ENCODE measurements at places on chromosomes 7 and 10.

GRCh38 chr7:91628742-91629141, 251.8 kb downstream of the MTERF1 start:
- DNase-seq: no peak

- no peak for DNase-seq
These were observed 82.5 kb upstream of the BAIAP2L1 start for GRCh38 chr7:98483276-98483963.

DNA sequence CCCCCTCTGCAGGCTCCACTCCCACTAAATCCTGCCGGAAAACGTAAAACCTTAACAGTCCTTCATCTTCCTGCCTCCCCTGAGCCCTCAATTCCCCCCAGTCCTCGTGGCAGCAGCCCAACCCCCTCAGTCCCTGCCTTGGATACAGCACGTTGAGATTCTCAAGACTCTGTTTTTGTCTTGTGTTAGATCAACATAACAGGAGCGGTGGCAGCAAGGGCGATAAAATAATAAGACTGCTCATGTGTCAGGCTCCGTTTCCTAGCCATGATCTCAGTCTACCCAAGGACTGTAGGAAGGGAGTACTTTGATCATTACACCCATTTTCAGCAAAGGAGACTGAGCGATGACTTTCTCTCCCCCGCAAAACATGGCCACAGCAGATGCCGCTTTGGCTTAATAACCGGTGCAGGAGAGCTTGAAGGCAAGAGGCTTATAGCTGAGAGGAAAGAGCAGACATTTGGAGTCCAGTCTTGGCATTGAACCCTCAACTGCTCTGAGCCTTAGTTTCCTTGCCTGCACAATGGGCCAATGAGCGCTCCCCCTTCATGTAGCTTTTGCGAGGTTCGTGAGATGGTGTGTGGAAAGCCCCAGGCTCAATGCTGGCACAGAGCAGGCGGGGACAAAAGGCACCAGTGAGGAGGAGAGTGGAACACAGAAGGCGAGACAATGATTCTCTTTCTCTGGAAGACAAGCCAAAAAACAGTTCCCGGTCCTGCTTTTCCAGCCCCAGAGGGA, 42.1 kb upstream of the PCBD1 start:
- DNase-seq: no peak

GRCh38 chr10:72248468-72249151, 25.1 kb upstream of the DDIT4 start:
- DNase-seq: peak; percentile 32

GRCh38 chr7:20033621-20034400, 183.4 kb downstream of the MACC1 start:
- no peak for DNase-seq

DNA sequence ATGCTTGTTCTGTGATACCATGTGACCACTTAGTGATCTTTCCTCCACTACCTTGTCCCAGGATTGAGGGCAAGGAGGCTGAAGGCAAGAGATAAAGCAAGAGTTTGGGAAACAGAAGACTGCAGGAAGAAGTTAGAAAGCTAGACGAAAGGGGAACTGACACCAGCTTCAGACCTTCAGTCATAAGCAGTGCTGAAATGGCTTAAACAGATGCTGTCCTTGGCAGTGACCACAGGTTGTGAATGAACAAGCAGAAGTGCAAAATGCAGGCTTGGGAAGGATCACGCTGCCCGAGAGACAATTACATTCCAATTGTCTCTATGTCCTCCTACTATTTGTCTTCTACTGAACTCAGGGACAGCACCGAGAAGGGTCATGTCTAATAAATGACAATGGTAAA, 704.9 kb upstream of the AUTS2 start:
- DNase-seq: no peak

DNA sequence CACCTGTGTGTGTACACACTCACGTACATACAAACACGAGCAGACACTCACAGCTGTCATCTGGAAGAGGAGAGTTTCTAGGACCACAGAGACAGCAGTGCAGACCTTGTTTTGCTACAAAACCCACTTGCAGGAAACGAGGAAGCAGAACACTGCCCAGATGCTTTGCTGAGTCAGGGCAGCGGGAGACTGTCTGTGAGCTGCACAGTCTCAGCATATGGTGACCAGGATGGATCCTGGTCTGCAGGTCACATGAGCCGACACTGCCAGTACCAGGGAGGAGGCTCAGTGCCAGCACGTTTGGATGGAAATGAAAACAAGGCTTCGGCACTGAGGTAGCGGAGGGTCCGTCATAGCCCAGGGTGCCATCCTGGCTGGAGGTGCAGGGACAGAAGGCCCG, 117.6 kb upstream of the DPP6 start:
- DNase-seq: no peak

GRCh38 chr10:12638781-12639180, 289.4 kb downstream of the CAMK1D start:
- DNase-seq: no peak

- DNase-seq: no peak
These were observed 19.0 kb downstream of the GBF1 start for GRCh38 chr10:102264371-102264770.

DNA sequence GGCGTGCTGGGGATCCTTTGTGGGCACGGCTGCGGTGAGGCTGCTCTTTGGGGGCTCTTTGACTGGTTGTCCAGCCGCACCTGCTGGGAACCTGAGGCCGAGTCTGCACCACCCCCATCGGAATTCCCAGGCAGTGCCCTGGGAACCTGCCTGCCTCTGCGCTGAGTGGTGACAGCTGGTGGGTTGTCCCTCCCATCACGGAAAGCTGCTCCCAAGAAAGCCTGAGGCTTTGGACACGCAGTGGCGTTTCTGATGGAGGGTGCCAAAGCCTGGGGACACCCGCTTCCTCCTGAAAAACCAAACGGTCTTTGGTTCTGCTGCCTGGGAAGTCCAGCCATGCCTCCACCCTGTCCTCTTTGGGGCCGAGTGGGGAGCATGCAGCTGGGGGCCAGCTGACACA, 21.4 kb upstream of the SHH start:
- DNase-seq: no peak

DNA sequence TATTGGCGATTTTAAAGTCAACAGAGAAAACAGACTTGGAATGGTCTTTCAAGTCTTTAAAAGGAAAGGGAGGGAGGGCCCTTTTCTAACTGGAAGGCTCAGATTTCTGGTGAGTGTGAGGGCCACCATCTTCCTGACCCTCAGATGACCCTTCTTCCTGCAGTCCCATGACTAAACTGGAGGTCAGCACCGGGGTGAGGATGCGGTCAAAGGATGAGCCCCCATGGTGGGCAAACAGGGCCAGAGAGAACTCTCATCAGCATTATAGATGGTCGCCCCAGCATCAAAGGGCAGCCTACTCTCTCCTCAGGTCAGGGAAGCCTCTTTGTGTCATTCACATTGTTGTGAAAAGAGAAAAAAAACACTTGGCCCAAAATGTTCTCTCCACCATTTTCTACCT, 219.2 kb downstream of the LRMDA start:
- no peak for DNase-seq

DNA sequence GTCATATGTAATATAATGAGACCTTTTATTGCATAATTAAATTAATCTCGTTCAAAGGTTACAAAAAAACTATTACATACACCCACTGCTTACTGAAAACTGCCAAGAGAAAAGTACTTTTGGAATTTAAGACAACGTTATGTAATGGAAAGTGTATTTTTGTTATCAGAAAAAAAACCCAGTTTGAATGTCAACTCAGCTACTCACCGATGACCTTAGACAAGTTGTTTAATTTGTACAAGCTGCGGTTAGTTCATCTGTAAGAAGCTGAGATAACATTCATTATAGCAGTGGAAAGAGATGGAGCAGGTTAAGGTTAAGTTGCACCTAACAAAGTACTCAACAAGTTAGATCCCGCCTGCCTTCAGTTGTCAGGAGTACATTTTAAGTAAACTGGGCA, 1.1 kb downstream of the PSMA2 start:
- DNase-seq: no peak

DNA sequence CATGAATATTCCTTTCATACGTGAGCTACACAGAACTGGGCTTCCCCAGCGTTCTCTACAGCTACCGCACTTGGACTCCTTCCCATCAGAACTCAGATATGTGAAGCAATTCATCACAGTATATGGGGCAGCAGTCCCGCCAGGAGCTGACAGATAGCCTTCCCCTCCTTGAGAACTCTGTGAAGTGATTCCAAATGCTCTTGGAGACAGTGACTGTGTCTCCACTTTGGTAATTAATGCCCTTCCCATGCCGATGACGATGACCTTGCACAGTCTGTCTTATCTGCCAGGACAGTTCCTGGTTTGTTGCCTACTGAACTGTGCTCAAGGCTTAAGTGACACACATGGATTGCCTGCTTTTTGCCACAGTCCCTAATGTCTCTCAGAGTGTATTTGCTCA, 75.0 kb upstream of the AFAP1L2 start:
- no peak for DNase-seq

DNA sequence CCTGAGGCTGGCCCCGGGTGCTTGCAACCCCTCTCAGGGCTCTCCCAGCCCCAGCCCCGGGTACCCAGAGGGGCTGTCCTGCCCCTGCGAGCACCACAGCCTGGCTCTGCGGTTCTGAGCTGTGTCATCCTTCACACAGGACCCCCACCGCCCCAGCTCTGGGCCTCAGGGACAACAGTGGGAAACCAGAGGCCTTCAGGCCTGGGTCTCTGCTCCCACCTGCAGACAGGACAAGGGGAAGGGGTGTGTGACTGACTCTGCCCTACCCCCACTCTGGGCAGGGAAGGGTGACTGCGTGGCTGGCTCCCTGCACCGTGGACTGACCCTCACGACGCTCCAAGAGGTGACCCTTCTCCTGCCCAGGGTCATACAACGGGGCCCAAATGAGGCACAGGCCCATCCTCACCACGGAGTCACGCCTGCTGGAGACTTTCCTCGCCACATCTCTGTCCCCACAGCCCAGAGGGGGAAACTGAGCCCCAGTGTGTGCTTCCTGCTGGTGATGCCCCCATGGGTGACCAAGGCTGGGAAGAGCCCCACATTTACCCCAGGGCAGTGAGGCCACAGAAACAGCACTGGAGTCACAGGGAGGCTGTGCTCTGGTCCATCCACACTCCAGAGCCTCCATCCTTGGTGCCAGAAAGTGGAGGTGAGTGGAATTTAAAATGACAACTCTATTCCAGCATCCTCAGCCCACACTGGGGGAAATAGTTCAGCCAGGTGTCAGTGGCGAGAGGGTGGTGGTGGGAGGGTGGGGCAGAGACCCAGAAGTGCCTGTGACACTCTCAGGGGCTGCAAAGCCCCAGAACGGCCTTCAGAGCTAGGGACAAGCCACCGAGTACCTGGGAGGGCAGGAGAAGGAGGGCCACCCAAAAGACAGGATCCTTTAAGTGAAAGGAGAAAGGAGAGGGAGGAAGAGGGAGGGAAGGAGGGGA, 13.6 kb downstream of the CAMK2B start:
- DNase-seq: no peak
